ENCODE measurements at places on chromosomes 6 and 20.
A peak's percentile ranks its signal among the peaks of the same experiment; 100 is the strongest.

DNA sequence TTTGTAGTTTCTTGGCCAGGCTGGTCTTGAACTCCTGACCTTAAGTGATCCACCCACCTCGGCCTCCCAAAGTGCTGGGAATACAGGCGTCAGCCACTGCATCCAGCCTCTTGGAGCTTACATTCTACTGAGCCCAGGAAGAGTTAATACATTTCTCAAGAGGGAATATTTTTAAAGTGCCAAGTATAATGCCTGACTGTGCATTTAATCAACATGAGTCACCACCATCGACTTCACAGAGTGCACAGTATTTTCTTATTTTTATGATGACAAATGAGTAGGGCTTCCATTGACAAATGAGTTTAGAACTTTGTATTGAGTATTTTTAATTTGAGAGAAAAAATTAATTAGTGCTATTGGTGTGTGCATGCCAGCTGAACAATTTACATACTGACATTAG, 72.2 kb downstream of the SASH1 start:
- DNase-seq: no peak

- DNase-seq: no peak
Measured at GRCh38 chr6:5128351-5128750, 43.2 kb downstream of the PPP1R3G start.

DNA sequence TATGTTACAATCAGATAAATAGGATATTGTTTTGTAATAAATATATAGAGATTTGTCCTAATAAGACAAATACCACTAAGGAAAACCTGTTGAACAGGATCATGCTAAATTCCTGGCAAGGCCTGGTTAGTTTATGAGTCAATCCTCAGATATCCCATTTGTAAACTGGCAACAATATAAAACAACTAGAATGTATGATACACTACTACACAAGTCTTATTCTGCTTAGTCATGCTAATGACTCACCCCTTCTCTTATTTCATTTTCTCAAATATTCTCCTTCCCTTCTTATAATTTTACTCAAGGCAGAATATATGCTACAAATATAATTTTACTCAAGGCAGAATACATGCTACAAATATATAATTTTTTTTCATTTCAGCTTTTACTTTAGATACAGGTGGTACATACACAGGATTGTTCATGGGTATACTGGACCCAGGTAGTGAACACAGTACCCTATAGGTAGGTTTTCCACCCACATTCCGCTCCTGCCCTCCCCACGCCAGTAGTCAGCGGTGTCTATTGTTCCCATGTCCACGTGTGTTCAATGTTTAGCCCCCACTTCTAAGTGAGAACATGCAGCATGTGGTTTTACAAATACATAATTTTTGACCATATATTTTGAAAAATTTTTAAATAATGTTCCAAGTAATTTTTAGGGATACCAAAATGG, 6.3 kb downstream of the OSER1 start:
- DNase-seq: no peak

GRCh38 chr6:147693181-147693580, 184.7 kb downstream of the SAMD5 start:
- no peak for DNase-seq

- DNase-seq: no peak
Measured at GRCh38 chr6:47076422-47077344, 34.6 kb upstream of the ADGRF1 start.

- no peak for DNase-seq
Measured at GRCh38 chr6:47294990-47295389, 14.7 kb downstream of the TNFRSF21 start.

DNA sequence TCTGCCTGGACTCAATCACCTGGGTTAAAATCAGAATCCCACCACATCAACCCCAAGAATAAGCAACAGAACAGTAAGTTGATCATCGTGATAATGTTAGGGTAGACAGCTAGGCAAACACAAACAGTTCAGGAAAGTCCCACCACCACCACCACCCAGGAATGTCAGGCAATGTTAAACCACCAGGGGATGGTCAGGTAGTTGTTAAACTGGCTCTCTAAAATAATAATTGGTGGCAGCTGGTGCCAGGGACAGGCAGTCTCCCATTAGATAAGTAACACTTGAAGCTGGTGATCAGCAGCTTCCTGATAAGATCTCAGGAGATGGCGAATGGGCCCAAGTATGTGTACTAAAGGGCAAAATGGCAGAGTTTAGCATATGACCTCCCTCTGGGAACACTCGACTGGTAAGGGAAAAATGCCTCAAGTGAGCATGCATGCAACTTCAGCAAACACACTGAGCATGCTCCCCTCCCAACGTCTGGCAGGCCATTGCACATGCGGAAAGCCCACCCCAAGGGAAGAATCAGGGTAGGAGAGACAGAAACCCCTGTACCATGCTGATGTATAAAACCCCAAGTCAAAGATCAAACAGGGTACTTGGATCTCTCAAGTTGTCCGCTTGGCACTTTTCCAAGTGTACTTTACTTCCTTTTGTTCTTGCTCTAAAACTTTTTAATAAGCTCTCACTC, 66.6 kb downstream of the IPCEF1 start:
- no peak for DNase-seq

- DNase-seq: peak; percentile 40
Measured at GRCh38 chr20:18019068-18019467, 38.6 kb downstream of the OVOL2 start.

DNA sequence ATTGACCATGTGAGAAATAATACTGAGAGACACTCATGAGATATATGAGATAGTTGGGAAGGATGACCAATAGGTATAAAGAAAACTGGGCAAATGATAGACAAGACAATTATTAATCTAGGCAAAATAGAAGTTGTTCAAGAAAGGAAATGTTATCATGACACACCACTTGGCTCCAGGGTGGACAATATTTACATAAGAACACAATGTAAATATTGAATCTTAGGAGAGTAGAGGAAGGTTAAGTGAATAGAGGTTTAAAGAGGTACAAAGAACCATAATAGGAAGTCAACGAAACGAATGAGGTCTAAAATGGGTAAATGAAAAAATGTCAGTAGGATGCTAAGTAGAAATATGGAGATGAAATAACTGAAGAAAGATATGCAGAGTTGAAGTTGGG, 126.5 kb downstream of the MBOAT1 start:
- no peak for DNase-seq

Measured in AML-193 (cell line).